ENCODE measurements at places on chromosomes 2 and 18. TPM values are rescaled to one million over a fixed set of nuclear protein-coding genes. Genes with fewer than 3 reads are reported as not detected.
A peak's percentile ranks its signal among the peaks of the same experiment; 100 is the strongest.

CTDSP1 gene
- total RNA-seq = 102 TPM

- no peak for DNase-seq
Observed at GRCh38 chr2:241103176-241103595, 1.1 kb upstream of the MTERF4 start.

DNA sequence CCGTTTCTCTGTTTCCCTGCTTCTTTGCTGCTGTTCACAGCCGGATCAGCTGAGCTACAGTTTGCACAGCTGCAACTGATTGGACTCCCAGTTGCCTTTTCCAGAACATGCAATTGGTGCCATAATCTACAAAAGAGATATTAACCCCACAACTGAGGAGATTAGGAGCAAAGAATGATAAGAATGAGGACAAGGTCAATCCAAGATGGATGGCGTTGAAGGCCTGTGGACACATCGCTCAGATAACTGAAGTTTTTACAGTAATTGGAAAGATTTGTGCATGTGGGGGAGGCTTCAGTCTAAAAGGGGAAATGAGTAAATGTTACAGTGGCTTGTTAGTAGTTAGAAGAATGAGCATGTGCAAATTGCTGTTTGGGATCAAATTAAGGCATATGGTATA is 263.2 kb downstream of the TGIF1 start:
- no peak for DNase-seq

C1QL2 gene
- total RNA-seq = 0.14 TPM

DNA sequence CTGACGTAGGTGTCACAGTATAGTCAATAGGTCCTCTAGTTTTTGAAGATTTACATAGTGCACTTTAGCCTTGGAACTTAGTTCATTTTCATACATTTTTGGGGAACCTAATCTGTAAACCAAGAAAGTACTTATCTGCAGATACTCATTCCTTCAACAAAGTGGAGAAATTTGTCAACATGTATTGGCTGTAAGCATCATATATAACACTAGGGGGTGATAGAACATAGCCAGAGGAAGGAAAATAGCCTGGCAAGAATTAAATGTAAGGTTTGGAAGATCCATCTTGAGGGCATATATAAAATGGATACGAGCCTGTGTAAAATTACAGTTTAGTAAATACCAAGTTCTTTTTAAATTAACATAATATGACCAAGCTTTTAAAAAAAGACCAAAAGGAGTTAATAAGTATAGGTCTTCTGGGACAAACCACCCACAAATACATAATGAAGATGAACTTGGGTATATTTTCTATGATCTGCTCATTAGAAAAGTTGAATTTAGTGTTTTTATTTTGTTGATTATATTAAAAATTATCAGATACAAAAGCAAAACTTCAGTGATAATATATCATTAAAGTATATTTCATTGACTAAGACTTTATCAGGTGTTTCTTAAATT is 18.2 kb downstream of the RPL37A start:
- no peak for DNase-seq

GRCh38 chr2:169222665-169223064 is 139.7 kb downstream of the LRP2 start:
- no peak for DNase-seq

- DNase-seq = no peak
Observed at GRCh38 chr2:61726456-61727209, 127.2 kb downstream of the FAM161A start.

- no peak for DNase-seq
Observed at GRCh38 chr2:64794426-64794995, 140.8 kb upstream of the SERTAD2 start.

- DNase-seq = peak; percentile 11
Observed at GRCh38 chr18:36809590-36810381, 19.0 kb downstream of the TPGS2 start.

UGT1A8 gene
- total RNA-seq = not detected

DNA sequence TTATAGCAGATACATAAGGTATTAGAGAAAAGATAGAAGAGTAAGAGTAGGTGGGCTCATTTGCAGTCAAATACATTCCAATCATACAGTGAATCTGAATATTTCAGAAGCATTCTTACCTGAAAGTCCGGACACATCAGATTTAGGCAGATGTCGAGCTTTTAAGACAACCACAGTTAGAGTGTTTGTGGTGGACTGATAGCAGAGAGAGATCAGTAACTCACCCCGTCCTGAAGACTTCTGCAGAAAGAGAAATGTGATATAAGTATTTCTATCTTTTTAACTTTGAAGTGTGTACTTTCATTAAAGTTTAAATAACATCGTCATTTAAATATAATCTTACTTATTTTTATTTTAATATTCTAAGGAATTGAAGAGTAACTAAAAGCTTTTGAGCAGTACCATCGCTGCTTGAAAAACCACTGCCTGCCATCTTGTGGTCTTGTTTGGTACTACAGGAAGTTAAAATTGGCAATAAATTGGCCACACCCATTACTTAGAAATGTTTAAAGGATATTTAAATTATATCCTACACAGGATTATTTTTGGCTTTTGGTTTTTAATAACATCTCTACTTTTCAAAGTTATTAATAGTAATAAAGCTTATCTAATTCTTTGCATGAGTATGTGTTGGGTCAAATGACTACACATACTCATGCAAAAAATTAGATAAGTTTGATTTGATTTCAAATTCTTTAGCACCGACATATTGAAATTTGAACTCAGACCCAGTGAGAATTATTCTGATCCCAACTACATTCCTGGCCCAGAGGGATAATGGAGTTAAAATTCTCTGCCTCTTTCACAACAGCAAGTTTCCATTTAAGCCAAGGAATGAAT is 5.5 kb downstream of the SYT4 start:
- no peak for DNase-seq

- no peak for DNase-seq
Observed at GRCh38 chr2:25497229-25497917, 155.6 kb upstream of the DNMT3A start.

AP1S3 gene
- 11.5 TPM for total RNA-seq

SMAD2 gene
- total RNA-seq = 145 TPM

- no peak for DNase-seq
Observed at GRCh38 chr2:35821675-35822074, 533.9 kb upstream of the CRIM1 start.

DNA sequence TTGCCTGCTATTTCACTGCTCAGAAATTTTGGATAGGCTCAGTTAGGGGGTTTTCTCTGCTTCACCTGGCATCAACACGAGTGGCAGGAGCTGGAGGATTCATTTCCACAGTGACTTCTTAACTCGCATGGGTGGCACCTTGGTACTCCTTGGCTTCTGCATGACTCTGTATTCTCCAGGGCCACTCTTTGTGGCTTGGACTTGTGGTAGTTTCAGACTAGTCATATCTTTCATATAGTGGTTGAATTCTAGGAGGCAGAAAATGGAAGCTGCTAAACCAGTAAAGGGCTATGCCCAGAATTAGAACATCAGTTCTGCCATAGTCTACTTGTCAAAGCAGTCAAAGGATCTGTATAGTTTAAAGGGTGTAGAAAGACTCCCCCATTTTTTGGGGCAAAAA is 6.8 kb downstream of the MAIP1 start:
- no peak for DNase-seq

GRCh38 chr2:217027414-217027813 is 167.6 kb upstream of the TNP1 start:
- DNase-seq = no peak

GRCh38 chr2:9887513-9887912 is 44.2 kb downstream of the TAF1B start:
- DNase-seq = no peak

RGPD3 gene
- 0.38 TPM for total RNA-seq

- DNase-seq = no peak
Observed at GRCh38 chr18:75530118-75530517, 102.6 kb upstream of the SMIM21 start.

DNA sequence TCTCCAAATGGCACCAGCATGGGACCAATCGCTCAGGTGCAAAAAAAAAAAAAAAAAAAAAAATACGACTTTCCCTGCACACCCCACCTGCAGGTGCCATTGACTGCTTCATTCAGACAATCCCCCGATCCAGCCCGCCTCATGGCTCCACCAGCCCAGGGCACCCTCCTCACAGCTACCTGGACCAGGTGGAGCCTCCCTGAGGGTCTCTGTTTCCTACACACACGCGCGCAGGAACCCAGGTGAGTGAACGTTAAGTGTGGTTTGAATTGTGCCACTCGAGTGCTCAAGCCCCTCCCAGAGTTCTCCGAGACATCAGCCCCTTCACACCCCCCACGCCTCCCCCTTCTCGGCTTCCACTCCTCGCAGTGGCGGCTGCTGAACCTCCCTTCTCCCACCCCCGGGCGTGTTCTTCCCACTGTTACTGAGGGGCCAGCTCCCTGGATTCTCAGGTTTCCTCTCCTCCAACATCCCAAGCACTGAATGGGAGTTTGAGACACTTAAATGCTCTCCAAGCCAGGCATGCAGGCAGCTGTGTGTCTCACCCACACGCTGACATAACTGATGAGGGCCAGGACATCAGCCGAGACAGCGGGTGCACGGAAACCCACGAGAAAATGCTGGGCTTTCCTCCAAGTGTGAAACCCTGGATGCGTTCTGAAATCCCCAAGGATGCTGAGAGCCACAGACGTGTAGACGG is 88.8 kb upstream of the SNTG2 start:
- no peak for DNase-seq

DNA sequence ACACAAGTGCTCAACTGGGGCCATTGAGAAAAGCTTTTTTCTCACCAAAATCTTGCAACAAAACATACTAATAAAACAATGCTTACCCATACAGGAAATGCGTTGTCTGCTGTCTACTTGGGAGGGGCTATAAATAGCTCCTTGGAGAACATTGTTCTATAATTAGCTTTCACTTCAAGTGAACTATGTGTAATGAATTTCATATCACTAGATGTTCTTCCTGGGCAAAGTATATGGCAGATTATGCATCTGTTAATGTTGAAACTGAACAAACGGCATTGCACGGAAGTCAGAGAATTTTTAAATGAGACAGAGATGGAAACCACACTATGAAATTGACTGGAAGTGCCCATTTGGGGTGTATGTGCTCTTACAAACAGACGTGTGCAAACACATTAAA is 6.4 kb upstream of the NPAS2 start:
- DNase-seq = no peak

GKN2 gene
- total RNA-seq = not detected

GRCh38 chr18:58429442-58429841 is 199.4 kb downstream of the ALPK2 start:
- no peak for DNase-seq

DNA sequence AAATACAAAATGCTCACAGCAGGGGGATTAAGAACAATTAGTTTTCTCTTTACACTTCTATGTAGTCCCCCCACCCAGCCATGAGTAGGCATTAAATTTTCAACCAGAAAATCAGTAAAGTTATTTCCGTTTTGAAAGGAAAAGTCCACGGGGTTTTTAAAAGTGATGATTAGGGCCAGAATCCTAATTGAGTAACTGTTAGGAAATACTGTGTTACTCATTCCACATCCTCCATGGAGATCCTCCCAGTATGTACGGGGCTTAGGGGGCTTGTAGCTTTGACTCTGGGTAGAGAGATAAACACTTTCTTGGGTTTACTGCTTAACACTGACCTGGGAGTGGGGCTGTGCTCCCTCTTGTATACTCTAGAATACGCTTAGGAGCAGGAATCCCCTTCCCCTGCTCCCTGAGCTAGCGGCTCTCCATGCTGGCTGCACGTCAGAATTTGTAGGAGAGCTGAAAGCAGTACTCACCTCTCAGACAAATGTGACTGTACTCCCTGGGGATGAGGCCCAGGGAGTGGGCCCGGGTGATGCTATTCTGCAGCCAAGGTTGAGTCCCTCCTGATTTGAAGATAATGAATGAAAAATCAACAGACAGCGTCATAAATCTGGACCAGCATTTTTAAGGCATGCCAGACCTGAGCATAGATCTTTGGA is 100.5 kb downstream of the SLC4A3 start:
- no peak for DNase-seq

- DNase-seq = no peak
Observed at GRCh38 chr2:238906936-238907716, 59.2 kb downstream of the TWIST2 start.

COL6A3 gene
- total RNA-seq = 1.0 TPM

DNA sequence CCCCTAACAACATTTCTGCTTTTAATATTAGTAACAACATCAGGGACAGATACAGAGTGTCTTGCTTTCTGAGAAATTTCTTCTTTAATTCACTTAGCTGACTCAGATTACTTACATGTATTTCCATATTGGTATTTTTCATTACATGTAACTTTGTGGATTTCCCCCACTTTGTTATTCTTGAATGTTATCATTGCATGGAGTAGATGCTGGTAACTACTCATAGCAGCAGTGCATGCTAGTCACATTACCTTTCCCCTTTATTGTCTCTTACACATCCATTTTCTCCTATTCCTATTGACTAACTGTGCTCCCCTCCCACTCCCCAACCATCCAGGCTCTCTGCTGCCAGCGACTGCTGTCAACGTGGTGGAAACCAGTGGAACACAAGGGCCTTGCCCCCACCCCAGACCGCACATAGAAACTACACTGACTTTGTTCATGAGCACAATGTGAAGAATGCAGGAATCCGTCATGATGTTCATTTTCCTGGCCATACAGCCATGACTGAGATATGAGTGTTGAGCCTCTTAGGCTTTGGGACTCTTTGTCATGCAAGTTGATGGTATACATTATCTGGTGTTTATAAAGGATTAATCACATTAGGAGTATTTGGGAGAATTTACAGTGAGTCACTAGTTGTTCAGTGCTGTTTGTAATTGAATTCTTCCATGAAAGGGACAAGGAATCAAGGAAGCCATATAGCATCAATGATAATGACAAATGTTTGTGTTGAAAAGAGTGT is 91.0 kb downstream of the EPB41L5 start:
- DNase-seq = no peak

DNA sequence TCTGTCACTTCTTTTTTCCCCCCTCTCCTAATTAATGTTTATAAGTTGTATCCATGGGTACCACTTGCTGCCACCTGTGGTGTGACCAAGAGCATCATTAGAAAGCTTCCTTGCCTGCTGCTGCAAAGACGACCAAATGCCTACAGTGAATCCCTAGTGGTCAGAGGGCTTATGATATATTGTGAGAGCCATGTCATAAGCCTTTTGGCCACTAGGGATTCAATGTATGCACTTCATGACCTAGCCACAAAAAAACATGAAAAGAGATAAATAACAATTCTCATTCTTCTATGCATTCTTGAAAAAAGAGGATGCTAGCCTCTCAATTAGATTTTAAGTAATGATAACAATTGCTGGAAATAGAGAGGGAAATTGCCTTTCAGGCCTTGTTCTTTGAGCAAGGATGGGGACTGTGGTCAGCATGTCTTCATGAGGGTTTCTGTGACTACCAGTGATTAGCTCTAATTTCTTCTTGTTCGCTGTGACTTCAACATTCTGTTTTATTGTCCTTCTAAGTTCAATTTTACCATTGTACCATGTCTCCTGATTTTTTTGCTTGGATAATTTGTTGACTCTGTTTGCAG is 435.3 kb downstream of the TGIF1 start:
- DNase-seq = no peak

GRCh38 chr2:234377761-234378391 is 119.0 kb downstream of the ARL4C start:
- DNase-seq = no peak

ITGB6 gene
- 7.0 TPM for total RNA-seq

DNA sequence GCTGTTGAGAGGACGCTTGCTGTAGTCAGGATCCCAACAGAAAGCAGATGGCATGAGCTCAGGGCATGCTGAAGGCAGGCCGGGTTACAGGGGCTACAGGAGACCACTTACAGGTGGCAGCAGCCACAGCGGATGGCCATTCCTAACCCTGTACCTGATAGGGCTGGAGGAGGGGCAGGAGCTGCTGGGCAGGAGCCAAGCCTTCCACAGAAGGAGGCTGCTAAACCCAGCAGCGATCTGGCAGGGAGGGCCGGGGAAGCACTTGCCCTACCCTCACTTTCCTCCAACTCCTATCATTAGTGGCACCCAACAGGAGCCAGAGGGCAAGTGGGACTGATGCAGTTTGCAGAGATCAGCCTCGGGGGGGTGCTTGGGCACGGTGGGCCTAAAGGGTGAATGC is 2.0 kb downstream of the ASB18 start:
- DNase-seq = no peak

KIF1A gene
- total RNA-seq = 132 TPM
